ENCODE measurements at places on chromosomes 7 and 10.

DNA sequence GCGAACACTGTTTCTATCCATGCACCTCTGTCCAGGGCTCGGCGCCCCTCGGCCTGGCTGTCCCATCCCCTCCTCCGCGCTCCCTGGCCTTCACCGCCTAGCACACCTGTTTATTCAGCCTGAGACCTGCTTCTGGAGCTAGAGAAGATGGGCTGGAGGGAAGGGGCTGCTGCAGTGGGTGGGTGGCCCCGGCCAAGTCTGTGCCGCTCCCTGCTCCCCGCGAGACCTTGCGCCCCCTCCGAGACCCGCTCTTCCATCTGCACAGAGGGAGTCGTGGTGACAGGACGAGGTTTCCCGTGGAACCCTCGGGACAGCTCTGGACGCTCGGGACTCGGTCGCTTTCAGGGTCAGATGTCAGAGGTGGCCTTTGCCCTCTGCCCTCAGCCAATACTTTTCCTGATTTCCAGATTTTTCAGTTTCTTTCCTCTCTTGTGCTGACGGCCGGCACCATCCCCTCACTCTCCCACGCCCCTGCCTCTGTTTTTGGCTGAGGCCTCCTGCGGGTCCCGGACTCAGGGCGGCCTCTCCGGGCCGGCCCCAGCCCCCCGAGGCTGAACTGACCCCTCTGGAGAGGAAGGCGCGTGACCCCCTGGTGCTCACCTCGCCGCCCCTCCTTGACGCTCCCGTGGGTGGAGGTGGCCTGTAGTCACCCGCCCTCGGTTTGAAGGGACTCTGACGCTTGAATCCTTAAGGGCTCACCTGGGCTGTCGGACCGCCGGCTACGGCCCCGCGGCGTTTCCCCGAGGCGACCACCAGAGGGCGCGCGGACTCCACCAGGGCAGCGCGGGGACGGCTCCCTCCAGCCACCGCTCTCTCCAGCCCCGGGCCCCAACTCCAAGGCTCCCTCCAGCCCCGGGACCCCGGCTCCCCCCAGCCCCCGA lies 15.6 kb downstream of the SHH start:
- peaks cover 66% of the 10 kb centered on the region for H3K27me3 ChIP-seq
- H3K27ac ChIP-seq, result no peak overlapping the region
- peak; percentile 73 for DNase-seq
- no peak overlapping the region for H3K4me3 ChIP-seq

GRCh38 chr10:7756360-7756992 lies 31.3 kb downstream of the KIN start:
- H3K27ac ChIP-seq, result no peak overlapping the region
- no peaks in the 10 kb centered on the region for H3K4me1 ChIP-seq
- DNase-seq, result peak; percentile 42
- H3K36me3 ChIP-seq, result peaks cover 49% of the 10 kb centered on the region

DNA sequence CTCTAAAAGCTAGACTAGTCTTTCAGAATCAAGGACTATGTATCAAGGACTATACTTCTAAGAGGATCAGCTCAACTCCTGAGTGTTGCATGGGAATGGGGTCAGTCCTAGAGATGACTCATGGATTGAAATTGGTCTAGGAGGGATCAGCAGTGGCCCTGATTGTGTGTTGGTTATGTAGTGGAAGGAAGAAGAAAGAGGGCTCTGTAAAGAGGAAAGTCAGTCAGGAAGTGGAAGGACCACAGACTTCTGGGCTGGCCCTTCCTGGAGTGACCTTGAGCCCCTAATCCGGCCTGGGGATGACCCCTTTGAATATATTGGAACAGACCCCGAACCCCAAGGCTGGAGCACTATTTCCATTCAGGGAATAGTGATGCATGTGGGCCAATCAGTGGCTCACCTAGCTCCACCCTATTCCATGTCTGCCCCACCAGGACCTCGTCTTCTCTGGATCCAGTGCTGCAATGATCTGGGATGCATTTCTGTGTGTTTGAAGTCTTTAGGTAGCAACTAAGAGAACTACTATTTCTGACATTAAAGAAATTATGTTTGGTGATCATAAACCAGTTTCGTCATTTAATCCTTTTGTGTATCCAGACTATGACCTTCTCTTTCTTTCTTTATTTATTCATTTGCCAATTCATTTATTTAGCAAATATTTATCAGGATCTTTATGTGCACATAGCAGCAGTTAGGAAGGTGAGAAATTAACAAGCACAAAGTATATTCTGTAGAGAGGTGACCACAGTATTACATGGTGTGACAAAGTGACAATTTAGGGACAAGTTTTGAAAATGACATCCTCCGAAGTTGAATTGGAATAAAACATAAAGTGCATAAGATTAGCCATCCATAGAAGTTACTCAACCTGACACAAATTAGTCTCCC lies 48.6 kb upstream of the KIF5B start:
- H3K4me3 ChIP-seq, result no peak overlapping the region
- H3K4me1 ChIP-seq, result no peaks in the 10 kb centered on the region
- no peaks in the 10 kb centered on the region for H3K36me3 ChIP-seq
- H3K27me3 ChIP-seq, result no peaks in the 10 kb centered on the region
- DNase-seq, result no peak

DNA sequence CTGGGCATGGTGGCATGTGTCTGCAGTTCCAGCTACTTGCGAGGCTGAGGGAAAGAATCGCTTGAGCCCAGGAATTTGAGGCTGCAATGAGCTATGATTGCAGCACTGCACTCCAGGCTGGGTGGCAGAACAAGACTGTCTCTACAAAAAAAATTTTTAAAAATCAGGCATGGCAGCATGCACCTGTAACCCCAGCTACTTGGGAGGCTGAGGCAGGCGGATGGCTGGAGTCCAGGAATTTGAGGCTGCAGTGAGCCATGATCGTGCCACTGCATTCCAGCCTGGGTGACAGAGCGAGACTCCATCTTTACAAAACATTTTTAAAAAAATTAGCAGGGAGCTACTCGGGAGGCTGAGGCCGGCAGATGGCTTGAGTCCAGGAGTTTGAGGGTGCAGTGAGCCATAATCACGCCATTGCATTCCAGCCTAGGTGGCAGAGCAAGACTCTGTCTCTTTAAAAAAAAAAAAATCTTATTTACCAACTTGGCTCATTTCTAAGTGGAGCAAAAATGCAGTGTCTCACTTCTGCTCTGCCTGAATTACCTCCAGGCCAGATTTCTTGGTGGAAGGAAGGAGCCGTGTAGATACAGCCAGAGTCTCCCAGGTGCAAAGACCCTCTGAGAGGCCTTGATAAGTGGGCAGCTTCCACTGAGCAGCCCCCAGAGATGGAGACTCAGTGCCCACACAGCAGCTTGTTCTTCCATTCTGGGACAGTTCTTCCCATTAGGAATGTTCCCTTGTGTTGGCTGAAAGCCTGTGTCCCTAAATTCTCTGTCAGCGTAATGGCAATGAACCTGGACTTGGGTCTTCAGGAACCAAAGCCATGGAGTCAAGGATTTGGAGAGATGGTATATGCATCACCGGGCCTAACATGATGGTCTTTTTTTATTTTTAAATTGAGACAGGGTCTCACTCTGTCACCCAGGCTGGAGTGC lies 30.0 kb downstream of the GTF2IRD1 start:
- no peak overlapping the region for H3K4me3 ChIP-seq
- H3K4me1 ChIP-seq, result no peaks in the 10 kb centered on the region
- H3K27ac ChIP-seq, result no peak overlapping the region
- H3K36me3 ChIP-seq, result no peaks in the 10 kb centered on the region

DNA sequence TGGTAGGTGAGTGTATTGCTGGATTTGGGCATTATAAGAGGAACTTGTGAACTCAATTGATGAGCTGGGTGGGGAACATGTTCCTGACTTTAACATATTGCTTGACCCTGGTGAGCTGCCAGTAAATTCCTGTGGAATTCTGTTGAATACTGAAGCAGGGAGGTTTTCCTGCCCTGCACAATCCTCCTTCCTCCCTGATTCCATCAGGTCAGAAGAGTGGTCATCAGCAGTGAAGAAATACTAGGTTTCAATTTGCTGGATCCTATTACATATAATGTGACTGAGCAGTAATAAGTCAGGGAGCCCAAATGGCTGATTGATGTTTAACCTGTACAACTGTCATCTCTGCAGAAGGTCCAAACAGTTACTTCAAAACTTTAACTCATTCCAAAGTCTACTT lies 581.2 kb downstream of the SUGCT start:
- peaks cover 5% of the 10 kb centered on the region for H3K27me3 ChIP-seq
- DNase-seq, result no peak
- H3K4me3 ChIP-seq, result no peak overlapping the region
- no peaks in the 10 kb centered on the region for H3K36me3 ChIP-seq
- peaks cover 9% of the 10 kb centered on the region for H3K4me1 ChIP-seq

DNA sequence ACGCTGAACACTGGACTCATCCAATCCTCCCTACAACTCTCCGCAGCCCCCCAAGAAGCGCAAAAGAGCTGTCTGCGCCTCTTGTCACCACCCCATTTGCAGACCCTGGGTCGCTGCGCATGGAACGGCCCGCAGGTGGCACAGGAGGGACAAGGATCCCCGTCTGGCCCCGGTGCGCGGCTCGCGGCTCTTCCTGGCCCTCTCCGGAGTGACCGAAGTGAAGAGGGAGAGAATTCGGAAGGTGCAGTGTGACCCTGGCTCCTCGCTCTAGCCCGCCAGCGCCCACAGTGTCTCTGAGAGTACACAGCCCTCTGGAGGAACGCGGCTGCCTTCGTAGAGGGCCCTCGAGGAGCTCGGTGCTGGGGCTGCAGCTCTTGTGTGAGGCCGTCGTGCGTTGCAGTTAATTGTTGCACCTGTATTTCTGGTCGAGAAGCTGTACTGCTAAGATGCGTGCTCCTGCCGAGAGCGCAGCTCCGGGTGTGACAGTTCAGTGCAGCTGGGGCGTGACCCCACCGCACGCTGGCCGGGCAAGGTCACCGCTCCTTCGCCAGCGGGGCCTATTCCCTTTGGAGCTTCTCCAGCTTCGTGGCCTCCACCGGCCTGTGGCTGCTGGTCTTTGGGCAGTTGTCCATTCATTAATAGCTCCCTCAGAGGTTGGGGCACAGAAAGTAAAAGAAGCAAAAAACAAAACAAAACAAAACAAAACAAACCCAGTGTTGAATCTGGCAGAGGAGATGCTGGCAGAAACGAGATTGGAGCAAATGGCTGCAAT lies 119.0 kb downstream of the SEC23IP start:
- H3K4me3 ChIP-seq, result no peak overlapping the region
- no peaks in the 10 kb centered on the region for H3K36me3 ChIP-seq
- DNase-seq, result no peak
- H3K27me3 ChIP-seq, result peaks cover 38% of the 10 kb centered on the region
- H3K27ac ChIP-seq, result no peak overlapping the region

GRCh38 chr10:98318861-98319260 lies 50.9 kb upstream of the LOXL4 start:
- H3K27me3 ChIP-seq, result peaks cover 23% of the 10 kb centered on the region
- no peak overlapping the region for H3K4me3 ChIP-seq
- H3K27ac ChIP-seq, result no peak overlapping the region
- no peaks in the 10 kb centered on the region for H3K4me1 ChIP-seq

GRCh38 chr7:111835066-111835465 lies 272.8 kb upstream of the IMMP2L start:
- H3K36me3 ChIP-seq, result no peaks in the 10 kb centered on the region
- no peak for DNase-seq
- no peaks in the 10 kb centered on the region for H3K27me3 ChIP-seq
